ENCODE measurements at places on chromosomes 11 and 22.
A peak's percentile ranks its signal among the peaks of the same experiment; 100 is the strongest.

DNA sequence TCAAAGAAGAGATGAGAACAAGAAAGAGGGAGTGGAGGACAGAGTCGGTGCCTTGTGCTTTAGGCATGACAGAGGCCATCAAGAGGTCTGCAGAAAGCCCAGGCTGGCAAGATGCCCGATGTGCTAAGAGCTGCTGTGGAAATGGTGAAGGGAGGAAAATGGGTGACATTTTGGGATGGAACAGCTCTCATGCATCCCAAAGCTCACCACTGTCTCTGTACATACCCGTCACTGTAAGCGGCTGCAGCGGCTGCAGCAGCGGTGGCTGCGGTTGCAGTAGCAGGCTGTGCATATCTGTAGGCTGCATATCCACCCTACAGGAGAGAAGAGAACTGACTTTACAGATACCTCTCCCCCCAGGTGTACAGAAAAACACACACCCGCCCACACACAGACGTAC, 28.6 kb downstream of the APOL5 start:
- no peak for DNase-seq

DNA sequence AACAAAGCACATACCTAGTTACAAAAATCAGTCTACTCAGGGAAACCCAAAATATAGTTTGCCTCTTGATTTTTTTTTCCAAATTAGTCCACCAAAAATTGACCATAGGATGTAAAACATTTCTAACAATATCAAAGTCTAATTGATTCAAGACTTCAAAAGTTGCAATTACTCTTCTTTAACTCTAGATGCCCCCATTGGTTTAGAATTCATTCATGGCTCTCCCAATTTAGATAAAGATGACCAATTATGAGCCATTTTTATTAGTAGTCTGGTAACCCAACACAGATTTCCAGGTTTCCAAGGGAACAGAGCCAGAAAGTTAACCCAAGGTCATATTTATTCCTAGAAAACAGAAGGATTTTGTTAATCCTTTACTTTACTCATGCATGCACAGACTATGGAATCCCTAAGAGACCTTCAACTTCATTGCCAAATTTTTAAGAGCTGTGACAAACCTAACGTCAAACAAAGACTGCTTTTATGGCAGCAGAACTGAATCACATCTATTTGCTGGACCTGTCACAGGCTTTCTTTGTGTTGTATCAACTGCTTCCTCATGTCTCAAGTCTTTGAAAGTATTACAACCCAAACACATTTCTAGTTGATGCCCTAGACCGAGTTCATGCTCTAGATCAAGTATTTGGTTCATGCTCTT, 55.3 kb downstream of the C22orf42 start:
- DNase-seq = no peak

DNA sequence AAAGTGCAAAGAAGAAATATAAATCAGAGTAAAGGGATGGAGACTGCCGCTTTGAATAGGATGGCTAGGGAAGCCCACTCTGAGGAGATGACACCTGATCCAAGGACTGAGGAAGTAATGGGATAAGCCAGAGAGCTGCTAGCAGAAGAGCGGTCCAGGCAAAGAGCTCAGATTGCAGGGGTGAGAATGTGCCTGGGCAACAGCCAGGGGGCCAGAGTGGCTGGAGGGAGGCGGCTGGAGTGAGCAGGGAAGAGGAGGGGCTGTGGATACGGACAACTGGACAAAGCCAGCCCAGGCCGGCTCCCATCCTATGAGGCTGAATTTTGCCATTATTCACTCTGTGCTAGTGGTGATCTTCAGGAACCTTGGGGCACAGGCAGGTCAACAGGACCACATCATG, 360.3 kb upstream of the SYN3 start:
- no peak for DNase-seq

GRCh38 chr11:64239662-64240434, 1.0 kb upstream of the FKBP2 start:
- DNase-seq = no peak

DNA sequence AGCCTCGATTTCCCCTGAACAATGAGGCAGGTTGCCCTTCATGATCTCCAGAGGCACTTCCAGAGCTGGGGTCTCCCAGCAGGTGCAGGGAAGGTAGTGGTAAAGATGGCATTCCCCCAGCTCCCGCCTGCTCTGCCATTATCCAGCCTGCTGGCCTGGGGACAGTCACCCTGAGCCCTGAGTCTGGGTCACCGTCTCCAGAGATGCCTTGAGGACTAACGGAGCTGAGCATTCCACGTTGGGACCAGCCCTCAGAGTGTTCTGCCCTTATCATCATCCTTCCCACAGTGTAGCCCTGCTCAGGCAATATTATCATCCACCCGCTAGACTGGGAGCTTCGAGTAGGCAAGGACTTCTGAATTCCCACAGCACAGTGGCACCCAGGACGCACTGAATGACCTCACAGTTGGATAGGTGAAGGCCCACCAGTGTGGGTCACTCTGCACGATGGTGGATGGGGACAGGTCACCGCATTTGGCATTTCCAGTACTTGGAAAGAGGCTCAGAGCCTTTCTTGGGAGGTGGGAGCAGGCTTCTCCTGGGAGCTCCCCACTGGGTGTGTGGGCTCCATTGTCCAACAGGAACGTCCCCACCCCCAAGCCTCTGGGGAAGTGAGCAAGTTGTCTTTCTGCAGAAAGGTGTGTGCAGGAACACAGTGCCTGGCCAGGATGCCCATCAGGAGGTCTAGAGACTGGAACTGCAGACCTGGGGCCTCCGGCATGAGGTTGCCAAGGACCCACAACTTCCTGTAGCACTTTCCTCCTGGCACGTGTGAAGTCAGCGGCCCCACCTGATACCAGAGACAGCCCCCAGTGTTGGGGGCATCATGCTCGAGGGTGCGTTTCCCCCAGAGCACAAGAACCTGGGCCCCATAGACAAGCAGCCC, 51.4 kb upstream of the WNT7B start:
- peak; percentile 24 for DNase-seq

GRCh38 chr11:114353443-114353842, 46.9 kb downstream of the C11orf71 start:
- DNase-seq = no peak

DNA sequence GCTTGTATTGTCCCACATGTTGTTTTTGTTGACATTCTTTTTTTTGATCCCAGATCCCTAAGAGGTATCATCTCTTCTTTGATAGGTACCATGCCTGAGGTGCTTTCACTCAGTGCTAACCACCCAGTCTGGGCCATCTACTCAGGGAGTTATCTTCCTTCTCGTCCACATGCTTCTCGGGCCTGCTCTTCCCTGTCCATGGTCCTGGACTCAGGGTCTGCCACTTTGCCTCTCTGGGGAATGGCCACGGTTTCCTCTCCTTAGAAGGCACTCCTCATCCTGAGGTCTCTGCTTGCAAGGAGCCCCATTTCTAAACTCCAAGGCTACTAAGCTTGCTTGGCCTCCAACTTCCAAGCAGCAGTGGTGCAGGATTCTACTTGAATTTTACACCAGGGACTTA, 227.0 kb upstream of the NCAM1 start:
- peak; percentile 54 for DNase-seq

GRCh38 chr11:63672156-63672463, 934 bp upstream of the ATL3 start:
- no peak for DNase-seq

- DNase-seq = peak; percentile 53
These were observed 134.3 kb downstream of the MN1 start for GRCh38 chr22:27667121-27667843.

- no peak for DNase-seq
These were observed 51.7 kb downstream of the NAT10 start for GRCh38 chr11:34157163-34157562.
